ENCODE measurements at places on chromosomes 2 and 18.

DNA sequence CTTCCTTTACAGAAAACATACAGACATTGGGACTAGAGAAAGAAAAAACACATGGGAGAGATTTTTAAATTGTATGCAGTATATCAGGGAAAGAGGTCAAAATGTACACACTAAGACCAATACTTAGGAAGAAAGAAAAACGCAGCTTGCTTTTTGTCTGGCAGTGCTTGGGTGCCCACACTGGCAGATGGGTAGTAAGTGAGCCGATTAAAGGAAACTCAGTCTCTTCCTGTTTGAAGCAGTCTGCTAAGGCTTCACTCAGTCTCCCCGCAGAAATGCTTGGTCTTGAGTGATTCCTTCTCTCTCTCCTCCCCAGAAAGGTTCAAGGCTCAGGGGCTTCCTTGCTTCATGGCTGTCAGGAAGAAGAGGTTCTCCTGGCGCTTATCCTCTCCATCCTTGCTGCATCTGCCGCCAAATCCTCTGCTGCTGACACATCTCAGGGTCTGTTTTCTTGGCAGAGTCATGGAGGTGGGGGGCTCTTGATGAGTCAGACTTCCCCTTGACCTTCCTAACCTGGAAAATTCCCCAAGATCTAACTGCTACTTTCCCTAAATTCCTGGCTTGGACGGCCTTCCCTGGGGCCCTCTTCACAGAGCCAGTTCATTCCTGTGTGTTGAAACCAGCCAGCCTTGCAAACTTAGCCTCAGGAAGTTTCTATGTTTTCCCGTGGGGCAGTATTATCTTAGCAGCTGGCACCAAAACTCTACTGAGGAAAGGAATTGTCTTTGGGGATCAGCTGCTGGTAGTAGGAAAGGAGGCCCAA is 10.5 kb upstream of the TMSB10 start:
- DNase-seq = no peak

DNA sequence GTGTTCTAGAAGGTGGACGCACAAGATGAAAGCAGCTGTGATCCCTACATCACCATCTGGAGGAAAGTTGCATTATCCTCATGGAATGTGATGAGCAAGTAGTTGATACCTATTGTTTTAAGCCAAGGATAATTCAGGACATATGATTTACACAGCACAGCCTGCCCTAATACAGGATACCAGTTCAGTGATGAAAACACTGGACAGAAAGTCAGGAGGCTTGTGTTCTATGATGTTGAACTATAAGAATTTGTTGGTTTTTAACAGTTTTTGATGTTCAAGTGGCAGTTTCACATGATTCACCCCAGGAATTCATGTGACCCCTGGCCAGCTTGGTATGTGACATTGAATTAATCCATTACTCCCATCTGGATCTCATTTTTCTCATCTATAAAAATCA is 6.2 kb upstream of the CHST10 start:
- no peak for DNase-seq

DNA sequence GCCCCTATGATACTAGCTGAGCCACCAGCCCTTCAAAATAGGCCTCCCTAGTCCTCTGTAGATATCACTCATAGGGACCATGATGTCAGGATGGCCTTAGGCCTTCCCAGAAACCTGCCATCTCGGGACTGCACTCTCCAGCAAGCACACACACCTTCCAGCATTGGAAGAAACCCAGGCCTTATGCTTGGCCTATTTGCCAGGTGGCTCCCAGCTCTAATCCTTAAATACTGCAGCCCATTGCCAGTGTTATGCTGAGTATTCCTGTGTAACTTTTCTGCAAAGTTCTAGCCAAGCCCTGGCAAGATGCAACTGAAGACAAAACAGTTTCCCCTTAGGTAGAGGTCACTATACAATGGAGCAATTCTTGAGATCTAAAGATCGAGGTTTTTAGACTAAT is 316.5 kb downstream of the SETBP1 start:
- no peak for DNase-seq

DNA sequence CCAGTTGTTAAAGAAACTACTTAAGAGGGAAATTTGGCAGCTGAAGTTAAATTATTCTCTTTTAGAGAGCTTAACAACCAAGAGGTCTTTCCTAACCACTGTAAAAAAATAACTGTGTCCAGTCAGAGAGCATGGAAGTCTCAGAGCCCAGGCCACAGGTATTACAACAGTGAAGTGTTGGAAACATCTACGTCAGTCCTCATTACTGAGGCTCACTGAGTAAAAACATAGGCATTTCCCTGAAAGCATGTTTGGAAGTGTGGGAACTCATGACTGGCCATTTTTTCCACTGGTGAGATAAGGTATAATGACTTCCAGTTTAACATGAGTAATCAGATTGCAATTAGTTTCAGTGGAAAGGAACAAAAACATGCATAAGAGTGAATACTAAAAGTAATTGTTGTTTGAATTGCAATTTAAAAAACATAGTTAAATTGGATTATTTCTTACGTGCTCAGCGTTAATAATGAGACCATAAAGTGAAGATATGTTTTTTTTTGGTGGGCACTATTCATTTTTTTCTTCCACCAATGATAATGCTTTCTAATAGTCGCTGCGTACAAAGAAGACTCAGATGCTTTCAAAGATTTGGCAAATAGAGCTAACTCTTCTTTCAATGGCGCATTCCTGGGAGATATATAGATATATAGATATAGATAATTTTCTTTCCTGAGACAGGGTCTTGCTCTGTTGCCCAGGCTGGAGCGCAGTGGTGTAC is 60.8 kb downstream of the EFEMP1 start:
- no peak for DNase-seq

- no peak for DNase-seq
Observed at GRCh38 chr18:57475408-57475807, 40.2 kb downstream of the ONECUT2 start.

GRCh38 chr2:159438720-159439353 is 152.3 kb upstream of the WDSUB1 start:
- DNase-seq = no peak
